ENCODE measurements at places on chromosomes 2 and 18.

DNA sequence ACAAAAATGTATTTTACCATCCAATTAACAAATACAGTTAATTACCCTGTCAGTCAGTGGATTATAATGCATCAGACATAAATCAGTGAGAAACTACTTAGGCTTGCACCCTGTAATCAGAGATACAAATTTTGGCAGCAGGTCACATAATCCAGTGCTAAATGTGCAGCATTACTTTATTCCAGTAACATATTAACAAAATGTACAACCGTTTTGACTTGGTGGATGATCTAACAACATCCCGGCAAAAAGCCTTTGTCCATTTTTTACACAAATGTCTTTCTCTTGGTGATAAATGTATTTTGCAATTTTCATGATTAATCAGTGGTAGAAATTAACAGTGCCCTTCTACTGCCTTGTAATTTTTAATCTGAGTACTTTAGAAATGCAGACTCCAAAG, 162.8 kb downstream of the LRP1B start:
- DNase-seq, result no peak

DNA sequence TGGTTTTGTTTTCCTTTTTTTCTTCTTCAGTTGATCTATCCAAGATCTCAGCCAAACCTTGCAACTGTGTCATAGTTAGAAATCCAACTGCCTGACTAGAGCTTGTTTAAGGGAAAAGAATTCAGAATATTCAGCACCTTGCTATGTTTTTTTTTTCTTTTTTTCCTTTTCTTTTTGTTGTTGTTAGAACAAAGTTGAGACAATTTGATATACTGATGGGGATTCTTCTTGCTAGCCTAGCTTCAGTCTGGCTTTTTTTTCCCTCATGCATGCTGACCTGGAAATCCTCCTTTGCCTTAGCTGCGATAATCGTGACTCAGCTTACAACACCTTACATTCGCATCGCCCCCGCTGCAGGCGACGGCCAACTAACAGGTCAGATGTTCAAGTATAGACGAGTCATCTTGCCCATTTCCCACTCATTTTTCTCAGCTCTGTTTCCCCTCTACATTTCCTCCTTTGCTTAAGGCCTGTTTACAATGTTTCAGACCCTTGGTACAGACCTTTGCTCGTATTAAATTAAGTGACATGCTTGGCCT, 487.2 kb upstream of the RAB12 start:
- DNase-seq, result no peak

- DNase-seq, result no peak
These were observed 82.4 kb upstream of the TFCP2L1 start for GRCh38 chr2:121367246-121367900.

GRCh38 chr2:15964936-15965563, 24.7 kb downstream of the MYCN start:
- DNase-seq, result no peak

GRCh38 chr2:236239276-236240065, 24.7 kb downstream of the ASB18 start:
- no peak for DNase-seq

DNA sequence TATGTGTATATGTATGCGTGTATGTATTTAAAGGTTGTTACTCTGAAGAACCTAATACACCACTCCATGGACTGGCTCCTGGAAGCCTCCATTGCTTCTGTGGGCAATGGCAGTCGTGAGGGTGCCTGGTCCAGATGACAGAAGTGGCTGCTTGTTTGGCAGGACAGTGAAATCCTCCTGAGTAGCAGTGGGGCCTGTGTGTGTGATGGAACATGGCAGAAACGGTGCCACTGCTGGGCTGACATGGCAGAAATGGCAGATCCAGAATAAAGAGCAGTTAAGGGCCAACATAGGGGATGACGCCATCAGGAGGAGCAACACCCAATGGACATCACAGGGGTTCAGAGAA, 6.1 kb upstream of the CPLX4 start:
- no peak for DNase-seq

DNA sequence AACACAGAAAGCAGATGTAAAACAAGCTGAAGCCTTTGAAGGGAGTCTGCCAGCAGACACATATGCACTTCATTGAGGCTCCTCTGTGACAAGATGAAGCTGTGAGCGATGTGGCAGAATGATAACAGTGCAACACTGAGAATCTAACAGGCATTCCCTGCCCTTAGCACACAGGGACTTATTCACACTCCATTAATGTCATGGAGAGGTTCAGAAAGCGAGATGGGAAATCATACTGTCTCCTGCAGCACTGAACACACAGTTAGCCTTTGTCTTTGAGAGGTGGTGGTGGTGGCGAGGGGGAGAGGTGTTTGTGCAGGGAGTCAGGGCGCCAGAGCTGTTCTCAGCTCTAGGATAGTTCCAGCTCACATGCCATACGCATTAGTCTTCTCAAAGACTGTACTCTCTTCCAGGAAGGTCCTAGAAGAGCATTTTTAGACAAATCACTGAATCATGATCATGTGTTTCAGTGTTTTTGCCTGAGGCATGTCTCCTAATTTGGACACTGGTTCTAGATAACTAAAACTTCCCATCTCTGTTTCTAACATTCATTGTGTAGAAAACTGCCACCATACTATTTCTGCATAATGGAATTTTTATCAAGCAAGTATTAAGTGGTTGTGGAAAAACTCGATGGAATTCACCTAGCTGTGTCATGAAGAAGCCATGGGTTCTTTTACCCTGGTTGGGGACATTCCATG, 93.5 kb upstream of the ITGB6 start:
- DNase-seq, result no peak

GRCh38 chr2:252001-252602, 11.7 kb downstream of the SH3YL1 start:
- no peak for DNase-seq

GRCh38 chr2:26687801-26688200, 4.7 kb upstream of the KCNK3 start:
- DNase-seq, result no peak

GRCh38 chr2:24231461-24231881, 56.6 kb downstream of the FAM228A start:
- no peak for DNase-seq

DNA sequence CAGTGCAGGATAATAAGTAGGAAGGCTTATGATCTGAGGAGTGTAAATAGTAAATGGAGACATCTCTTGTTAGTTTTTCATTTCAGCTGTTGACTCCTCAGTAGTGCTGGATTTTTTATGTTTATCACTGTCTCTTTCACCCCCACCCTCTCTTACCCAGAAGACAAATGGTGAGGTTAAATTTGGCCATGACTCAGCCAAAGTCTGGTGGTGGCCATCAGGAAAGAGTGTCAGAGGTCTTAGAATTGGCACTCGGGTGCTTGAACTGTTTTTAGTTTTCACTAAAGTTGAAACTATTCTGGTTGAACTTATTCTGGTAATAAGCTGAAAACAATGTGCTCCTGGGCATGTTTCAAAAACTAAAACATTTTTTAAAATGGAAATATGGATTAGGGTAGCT, 123.3 kb downstream of the FHOD3 start:
- no peak for DNase-seq

DNA sequence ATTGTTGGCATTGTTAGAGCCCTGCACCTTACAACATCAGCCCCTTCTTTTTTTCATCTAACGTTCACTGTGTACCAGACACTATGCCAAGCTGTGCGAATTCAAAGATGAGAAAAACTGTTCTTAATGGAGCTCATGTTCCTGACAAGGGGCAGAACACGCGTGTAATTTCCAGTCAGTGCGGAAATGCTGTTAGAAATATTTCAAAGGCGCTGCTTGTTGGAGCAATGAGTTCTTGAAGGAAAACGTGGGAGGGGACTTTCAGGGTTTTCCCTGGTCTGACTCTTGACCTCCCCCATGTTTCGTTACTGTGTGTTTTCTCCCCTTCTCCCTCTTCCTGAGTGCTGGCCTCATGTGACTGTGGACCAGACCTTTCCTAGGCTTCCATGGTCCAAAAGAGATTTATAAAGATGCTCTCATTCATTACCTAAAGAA, 1.5 kb downstream of the MTHFD2 start:
- no peak for DNase-seq

DNA sequence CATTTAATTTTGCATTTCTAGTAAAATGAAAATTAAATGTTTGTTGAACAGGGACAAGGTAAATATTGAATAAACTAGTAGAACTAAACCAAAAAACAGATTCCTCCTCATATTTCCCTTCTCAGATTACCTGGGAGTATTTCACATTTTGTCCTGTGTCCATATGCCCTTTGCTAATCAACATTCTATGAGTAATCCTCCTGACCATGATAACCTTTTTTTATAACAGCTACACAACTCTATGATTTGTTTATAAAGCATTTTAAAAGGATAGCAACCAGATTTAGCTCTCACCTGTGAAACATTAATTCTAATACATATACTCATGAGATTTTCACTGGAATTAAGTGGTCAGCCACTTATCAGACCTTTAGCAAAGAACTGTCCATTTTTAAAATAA, 7.1 kb upstream of the DSG2 start:
- no peak for DNase-seq

DNA sequence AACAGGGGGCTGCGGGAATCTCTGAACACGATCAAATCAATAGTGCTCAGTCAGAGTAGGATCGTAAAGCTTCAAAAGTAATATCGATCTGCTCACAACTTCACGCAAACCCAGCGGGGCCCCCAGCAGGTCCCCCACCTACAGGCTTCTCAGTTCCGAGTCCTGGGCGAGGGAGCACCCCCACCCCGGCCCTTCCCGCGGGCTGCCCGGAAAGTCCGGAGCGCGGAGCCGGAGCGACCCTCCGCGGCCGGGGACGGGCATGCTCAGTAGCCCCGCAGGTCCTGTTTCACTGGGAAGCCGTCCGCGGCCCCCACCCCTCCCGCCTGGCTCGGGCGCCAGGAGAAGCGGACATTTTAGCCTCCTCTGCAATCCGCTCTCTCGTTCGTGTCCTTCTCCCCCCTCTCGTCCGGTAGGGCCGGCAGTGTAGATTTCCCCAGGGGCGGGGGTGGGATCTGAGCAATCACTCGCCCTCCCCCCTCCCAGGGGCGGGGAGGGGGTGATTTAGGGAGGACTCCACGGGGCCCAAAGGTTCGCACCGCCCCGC, 3.3 kb upstream of the SPRED2 start:
- peak; percentile 92 for DNase-seq

- DNase-seq, result no peak
These were observed 6.6 kb downstream of the VWA3B start for GRCh38 chr2:98093611-98094010.

DNA sequence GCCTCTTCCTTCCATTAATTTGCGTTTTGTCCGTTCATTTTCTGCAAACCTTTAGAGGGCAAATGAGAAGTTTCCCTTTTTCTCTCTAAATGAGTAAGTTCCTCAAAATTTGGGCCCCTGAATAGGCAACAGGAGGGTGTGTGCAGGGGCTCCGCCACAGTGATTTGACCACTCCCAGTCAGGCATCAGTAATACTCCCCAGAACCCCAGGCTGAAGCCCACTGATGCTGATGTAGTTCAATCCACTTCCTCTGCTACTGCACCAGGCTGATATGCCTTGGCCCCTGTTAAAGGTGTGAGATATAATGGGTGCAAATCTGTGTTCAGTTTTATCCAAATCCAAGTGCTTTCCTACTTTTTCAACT, 1150.0 kb downstream of the RPIA start:
- peak; percentile 33 for DNase-seq

- no peak for DNase-seq
These were observed 24.3 kb upstream of the FOSL2 start for GRCh38 chr2:28368357-28368798.

DNA sequence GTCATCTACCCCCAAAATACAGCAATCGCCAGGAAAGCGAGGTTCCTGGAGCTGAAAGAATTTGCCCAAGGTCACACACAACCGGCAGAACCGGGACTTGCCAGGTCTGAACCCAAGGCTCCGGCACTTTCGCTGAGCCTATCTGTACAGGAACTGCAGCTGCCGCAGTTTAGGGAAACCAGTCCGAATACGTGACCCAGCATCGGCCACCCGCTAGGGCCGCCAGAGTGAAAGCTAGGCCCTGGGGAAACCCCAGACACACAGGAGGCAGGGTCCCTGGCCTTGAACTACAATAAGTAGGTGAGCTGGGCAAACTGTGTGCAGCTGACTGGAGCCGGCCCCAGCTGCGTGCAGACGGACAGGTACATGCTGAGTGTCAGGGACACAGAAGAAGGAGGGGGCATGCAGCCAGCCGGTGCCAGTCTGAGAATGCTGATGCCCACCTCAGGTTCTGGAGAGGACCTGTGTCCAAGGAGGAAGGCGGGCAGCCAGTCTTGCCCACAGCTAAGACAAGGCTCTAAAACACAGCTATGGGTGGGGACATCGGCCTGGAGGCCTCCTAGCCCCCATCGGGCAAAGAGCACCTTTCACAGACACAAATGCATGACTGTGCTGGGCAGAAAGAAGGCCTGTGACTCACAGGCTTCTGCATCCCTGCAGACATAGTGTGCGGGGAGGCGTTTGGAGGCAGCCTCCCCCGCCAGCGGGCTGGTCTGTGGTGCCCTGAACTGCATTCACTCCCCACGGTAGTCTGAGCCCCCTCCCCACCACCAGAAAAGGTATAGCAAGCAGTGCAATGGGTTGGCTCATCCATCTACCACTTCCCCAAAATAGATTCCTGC, 107.4 kb upstream of the ID2 start:
- no peak for DNase-seq

GRCh38 chr2:128736689-128737545, 418.2 kb upstream of the HS6ST1 start:
- peak; percentile 88 for DNase-seq

- no peak for DNase-seq
These were observed 1.0 kb downstream of the PASK start for GRCh38 chr2:241148239-241148638.

DNA sequence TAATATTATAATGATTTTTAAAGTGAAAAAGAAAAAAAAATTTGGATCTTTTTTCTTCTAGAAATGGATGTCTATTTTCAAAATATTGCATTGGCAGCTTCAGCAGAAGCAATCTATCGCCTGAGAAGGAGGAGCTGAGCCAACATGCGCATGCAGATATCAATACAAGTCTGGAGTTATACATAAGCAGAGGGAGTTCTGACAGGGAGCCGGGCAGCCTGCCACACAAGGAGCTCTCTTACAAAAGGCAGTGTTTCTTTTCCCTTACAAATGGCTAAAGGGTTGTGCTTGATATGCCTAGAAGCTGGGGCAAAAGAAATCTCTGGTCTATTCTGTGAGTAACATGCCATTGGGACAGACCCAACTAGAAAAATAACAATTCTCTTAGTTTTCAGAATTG, 291.9 kb upstream of the TRIB2 start:
- peak; percentile 78 for DNase-seq

GRCh38 chr18:76426737-76427305, 68.2 kb downstream of the ZNF516 start:
- no peak for DNase-seq

DNA sequence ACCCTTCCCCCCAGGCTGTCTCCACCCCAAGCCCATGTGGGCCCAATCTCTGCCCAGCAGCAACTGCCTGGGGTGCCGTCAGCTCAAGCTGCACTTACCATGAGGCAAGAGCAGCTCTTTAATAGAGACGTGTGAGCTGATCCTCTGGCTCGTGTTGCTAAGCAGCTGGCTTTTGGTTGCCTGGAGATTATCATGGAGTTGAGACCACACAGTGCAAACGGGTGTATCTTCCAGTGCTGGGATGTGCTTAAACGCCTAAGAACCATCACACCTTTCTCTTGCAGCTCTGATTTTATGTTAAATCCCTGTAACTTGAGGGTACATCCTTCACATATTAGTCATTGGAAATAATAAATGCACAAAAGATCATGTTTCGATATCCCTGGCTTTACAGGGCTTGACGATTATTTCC, 271.1 kb downstream of the PRKCE start:
- peak; percentile 76 for DNase-seq

GRCh38 chr18:56461151-56461550, 177.2 kb downstream of the TXNL1 start:
- no peak for DNase-seq

- no peak for DNase-seq
These were observed 143.1 kb upstream of the AQP4 start for GRCh38 chr18:27008575-27008974.

Measured in Right ventricle myocardium inferior (tissue), 1 donor.